Esophagus mucosa (tissue), 1 donor: ENCODE measurements at places on chromosomes 3 and 15. TPM values are rescaled to one million over a fixed set of nuclear protein-coding genes. Genes with fewer than 3 reads are reported as not detected.

DNA sequence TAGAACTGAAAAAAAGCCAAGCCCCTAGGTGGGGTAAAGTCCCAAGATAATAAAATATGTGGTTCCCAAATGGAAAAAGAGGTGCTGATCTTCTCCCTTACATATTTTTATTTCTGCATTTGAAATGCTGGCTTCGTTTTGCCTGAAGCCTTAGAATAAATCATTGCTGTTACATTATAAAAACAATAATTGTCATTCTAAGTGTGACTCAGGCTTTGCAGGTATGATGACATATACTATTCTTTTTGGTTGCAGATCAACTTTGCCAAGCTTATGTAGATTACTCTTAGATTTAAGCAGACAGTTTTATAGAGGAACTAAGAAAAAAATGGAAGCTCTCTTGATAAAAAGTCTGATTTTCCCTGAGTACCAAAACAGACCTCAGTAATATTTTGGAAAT, 7.5 kb downstream of the IDH3A start:
- peak; percentile 85 for ATAC-seq

DNA sequence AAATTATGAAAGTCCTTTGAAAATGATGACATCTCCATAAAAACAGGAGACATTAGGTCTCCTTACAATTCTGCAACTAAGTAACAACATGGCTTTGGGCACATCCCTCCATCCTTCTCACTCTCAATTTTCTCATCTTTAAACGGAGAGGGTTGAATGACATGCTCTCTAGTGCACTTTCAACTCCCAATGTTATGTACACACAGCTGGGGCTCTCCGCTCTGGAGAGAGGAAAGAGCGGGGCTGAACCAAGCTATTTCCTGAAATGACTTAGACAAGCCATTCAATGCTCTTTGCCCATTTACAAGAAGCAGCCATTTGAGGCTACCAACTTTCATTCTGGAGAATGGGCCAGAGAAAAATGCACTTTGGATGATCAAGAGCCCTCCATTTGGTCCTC, 144.2 kb upstream of the BNIP2 start:
- ATAC-seq, result no peak

DNA sequence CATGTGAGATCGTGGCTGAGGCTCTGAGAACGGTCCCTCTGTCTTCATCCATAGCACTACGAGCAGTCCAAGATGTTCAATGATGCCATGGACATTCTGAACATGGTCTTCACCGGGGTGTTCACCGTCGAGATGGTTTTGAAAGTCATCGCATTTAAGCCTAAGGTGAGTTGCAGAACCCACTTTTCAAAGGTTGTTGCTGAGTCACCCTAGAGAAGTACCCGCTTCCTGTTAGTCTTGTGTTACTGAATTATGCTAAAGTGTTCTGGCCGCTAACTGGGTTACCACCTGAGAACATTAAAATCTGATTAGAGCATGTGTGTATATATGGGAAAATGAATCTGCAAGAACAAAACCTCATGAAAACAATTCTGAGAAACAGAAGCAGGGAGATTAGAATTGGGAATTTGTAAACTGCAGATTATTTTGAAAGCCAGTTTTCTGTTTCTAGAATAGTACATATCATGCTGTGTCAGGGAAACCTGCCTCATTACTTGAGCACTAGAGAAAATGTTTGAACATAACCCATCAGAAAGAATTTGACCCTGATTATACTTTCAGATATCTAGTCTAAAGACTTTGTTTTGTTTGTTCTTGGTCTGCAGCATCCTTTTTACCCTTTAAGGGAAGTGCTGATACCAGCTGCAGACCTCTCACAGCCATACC, 92.6 kb downstream of the CHDH start:
- no peak for ATAC-seq

GRCh38 chr3:152071924-152072323, 196.8 kb upstream of the MBNL1 start:
- ATAC-seq, result peak; percentile 76

The PLA2G4E gene
- 18.1 TPM for total RNA-seq

The HAUS2 gene
- 13.1 TPM for total RNA-seq

The LARP6 gene
- 1.4 TPM for total RNA-seq

The P2RY1 gene
- total RNA-seq, result 20.5 TPM

GRCh38 chr15:38531509-38531908, 33.1 kb downstream of the RASGRP1 start:
- peak; percentile 85 for ATAC-seq

- no peak for ATAC-seq
Observed at GRCh38 chr3:31536497-31536896, 3.8 kb downstream of the STT3B start.
